ENCODE measurements at places on chromosomes 3 and 15.

DNA sequence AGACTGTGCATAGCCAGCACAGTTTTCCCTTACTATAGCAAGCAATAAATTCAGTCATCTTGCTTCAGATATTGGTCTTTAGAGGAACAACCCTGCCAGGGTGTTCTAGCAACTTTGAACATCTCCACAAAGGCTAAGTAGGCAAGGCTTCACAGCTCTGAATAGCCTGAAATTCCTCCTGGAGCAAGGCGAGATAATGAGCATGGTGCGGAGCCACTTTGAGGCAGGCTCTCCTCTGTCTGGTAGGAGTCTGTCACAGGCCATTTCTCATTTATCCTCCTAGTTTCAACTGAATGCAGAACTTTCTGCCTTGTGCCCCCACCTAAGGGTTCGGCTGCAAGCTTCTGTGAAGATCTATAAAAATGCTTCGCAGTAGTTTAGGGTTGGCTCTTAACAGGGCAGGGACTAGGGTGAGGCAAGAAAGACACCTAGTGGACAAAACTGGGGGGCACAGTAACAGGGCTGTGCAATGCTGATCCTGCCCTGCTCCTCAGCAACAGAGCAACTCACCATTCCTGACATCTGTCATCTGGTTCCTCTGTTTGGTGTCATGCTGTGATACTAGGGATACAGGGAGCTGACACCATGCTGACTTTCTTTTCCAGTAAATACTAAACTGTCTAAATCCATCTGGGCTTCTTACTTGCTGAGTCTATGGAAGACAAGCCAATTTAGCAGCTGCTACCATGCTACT is 16.6 kb upstream of the EHHADH start:
- no peak for DNase-seq

GRCh38 chr3:194019398-194020165 is 116.4 kb upstream of the HES1 start:
- no peak for DNase-seq

GRCh38 chr15:57364282-57365007 is 11.9 kb upstream of the CGNL1 start:
- DNase-seq, result no peak

DNA sequence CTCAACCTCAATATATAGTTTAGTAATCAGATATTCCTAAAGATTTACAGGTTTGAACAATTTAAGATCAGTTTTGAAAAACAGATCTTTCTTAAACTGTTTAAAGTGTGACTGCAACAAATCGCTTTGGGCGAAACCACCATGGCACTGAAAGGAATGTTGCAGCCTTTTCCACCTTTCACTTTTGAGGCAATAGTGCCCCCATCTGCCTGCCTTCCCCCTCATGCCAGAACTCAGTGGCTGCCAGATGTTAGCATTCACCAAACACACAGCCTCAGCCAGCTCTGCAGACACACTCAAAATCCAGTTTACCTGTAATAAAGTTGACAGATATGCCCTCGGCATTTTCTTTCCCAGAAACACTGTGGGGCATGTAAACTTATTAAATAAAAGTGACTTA is 3.3 kb downstream of the LYSMD4 start:
- DNase-seq, result no peak

- no peak for DNase-seq
Observed at GRCh38 chr3:139468399-139468798, 7.9 kb downstream of the RBP2 start.

DNA sequence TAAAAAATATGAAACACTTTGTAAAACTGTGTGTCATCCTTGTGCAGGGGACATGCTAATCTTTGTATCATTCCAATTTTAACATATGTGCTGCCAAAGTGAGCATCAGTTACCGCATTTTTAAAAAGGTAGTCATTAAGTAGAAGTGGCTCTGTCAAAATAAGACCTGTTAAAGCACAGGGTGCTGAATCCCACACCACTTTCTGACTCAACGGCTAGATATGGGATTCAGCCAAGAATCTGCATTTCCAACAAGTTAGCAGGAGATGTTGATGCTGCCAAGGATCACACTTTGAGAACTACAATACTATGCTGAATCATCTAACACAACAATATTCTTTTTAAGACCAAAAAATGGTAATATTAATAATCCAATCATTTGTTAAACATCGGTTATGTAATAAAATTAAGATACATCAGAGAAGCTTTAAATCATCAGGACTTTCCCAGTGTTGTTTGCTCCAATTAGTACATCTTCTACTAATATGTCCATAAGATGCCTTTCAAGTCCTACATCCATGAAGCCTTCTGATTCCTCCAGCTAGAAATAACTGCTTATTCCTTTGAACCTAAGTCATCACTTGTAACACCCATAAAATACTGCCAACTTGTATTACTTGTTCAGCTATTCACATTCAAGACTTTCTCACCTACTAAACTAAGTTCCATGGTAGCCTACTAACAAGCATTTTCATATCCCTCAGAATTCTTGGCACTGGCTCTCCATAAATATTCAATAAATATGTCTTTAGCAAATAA is 71.1 kb downstream of the TBL1XR1 start:
- no peak for DNase-seq
